ENCODE measurements at places on chromosomes 7 and 10.

GRCh38 chr7:99791021-99791420 lies 7.0 kb upstream of the CYP3A4 start:
- no peak for DNase-seq

- no peak for DNase-seq
Measured at GRCh38 chr10:49678827-49679479, 498 bp upstream of the C10orf53 start.

GRCh38 chr10:108970016-108970415 lies 953.3 kb downstream of the XPNPEP1 start:
- no peak for DNase-seq

GRCh38 chr7:148838905-148839304 lies 45.2 kb downstream of the EZH2 start:
- DNase-seq, result peak; percentile 37

DNA sequence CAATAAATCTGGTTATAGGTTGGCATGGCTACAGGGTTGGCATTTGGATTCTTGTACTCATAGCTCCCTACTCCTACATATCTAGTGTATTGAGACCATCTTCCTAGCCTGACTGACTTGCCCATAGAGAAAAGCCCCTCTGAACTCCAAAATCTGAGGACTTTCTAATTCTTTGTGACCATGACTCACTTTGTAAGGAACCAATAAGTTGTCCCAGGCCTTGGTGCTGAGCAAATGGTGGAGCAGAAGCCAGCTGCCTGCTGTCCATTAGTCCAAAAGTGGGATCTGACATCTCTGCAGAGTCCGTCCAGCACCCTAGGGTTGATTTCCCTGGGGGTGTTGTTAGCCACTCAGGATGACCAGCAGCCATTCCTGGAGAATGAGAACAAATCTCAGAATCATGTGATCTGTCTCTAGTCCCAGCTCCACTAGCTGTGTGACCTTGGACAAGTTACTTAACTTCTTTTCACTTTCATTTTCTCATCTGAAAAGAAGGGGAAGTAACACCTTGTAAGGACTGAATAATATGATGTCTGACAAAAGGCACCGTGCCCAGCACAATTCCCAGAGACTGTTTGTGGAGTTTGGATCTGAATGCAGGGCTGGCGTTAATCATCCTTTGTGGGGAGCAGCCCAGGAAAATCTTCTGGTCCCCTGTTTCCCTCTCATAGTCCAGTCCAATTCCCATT lies 44.1 kb downstream of the MTURN start:
- no peak for DNase-seq

DNA sequence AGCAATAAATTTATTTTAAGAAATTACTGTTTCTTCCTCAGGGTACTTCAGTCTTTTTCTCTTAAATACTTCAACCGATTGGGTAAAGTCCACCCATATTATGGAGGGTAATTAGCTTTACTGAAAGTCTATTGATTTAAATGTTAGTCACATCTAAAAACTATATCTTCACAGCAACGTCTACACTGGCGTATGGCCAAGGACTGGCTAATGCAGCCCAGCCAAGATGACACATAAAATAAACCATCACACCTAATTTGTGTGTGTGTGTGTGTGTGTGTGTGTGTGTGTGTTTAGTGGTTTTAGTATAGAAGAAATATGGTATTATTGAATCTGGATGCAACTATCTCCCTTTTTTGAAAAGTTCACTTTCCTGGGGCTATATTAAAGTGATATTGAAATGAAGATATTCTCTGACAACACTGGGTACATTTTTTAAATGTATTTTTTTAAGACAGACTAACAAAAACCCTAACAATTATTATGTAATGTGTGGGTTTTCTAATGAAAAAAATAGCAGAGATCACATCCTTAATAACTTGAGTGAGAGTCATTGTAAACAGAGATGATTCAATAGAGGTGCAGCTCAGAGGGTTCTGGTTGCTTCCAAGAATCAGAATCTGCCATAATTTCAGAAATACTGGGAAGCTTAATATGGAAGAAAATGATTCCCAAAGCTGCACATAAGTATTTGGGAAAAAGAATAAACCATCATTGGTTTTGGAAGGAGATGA lies 584.2 kb upstream of the MBL2 start:
- DNase-seq, result no peak

GRCh38 chr10:35827783-35828182 lies 185.7 kb upstream of the FZD8 start:
- no peak for DNase-seq

GRCh38 chr10:99364125-99364524 lies 35.0 kb downstream of the CNNM1 start:
- no peak for DNase-seq

- DNase-seq, result no peak
Measured at GRCh38 chr10:91464500-91464899, 54.4 kb downstream of the HECTD2 start.

DNA sequence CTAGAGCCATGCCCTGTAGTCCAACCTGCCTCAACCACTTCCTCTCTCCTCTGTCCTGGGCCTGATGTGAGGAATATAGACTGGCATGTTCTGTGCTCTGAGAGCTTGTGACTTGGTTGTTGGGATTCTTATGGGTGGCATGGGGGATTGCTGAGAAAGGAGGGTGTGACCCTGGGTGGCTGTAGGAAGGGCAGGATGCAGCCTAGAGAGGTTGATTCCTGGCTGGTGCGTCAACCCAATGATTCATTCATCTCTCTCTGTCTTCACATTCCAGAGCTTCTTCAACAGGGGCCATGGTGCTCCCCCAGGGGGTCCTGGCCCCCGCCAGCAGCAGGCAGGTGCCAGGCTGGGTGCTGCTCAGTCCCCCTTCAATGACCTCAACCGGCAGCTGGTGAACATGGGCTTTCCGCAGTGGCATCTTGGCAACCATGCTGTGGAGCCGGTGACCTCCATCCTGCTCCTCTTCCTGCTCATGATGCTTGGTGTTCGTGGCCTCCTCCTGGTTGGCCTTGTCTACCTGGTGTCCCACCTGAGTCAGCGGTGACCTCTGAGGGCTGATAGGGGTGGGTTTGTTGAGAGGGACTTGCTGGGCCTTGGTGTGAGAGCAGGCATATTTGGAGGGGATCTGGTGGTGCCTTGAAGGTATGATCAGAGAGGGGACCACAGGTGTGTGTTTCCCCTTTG lies 2.6 kb downstream of the FAM241B start:
- no peak for DNase-seq

- DNase-seq, result no peak
Measured at GRCh38 chr7:2224491-2224928, 8.2 kb downstream of the MAD1L1 start.

DNA sequence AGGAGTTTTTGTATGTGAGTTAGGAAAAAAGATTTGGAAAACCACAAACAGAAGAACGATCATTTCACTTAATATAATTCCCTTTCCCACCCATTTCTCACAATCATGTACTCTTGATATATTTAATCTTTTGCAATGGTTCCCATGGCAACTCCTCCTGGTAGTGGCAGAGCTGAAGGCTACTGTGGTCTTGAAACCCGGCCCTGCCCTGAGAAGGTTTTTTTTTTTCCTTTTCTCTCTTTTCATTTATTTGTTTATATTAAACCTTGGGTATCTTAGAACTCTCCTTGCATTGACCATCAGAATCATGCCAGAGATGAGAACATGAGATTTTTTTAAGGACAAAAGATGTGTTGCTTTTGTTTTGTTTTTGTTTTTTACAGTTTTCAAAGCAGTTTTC lies 566.1 kb upstream of the NRP1 start:
- no peak for DNase-seq

DNA sequence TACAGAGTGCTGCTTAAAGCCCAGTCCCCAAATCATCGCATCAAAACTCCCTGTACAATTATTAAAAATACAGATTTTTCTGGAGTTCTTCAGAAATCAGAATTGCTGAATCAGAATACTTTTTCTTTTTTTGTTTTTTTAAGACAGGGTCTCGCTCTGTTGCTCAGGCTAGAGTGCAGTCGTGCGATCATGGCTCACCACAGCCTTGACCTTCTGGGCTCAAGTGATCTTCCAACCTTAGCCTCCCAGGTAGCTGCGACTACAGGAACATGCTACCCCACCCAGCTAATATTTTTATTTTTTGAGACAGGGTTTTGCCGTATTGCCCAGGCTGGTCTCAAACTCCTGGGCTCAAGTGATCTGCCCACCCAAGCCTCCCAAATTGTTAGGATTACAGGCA lies 3.9 kb downstream of the BBIP1 start:
- DNase-seq, result no peak

DNA sequence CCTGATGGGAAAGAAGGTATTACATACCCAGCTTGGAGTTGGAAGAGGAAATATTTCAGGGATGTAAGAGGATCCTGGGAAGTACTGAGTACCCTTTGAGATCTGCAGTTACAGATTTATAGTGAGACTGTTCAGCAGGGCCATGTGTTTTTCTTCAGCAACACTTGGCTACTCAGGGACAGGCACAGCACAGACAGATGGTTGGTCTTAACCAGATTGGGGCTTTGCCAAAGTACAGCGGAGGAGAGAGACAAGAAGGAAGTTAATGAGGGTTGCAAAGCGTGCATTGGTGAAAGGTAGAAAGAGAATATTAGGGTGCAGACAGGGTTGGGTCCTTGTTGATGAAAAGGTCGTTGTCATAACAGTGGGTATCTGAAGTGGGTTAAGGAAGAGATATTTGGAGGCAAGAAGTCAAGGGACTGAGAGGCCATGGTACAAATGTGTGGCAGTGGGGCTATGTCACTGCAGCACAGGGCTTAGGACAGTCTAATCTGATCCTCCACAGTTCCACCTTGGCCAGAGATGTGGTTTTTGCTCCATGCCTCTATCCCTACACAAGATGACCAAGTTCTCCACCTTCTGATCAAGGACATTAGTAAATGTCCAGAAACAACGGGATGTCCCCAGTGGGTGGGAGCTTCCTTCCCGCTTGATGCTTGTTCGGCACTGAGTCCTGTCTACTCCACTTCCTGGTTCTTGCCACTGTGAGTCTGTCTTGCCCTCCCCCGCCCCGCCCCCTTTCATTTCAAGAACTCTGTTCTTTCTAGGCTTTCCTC lies 18.9 kb upstream of the DNAJC1 start:
- DNase-seq, result peak; percentile 51

GRCh38 chr7:137626469-137627067 lies 220.2 kb downstream of the DGKI start:
- DNase-seq, result peak; percentile 17

GRCh38 chr10:44278837-44279324 lies 106.0 kb downstream of the CXCL12 start:
- DNase-seq, result no peak

DNA sequence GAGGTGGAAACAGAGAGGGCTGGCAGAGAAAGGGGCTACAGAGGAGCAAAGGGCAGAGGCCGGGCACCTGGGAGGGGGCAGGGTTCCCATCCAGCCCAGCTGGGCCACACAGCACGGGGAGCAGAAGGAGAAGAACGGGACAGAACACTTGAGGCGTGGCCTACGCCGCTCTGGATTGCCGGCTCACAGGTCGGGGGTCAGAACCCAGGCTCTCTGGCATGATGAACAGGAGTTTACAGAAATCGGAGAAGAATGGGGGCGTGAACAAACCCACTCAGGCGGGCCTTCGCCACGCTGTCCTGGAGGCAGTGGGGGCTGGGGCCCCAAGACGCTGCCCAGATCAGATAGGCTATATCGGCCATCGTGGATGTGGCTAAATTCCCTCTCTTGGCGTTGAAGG lies 362.2 kb upstream of the SHH start:
- no peak for DNase-seq

GRCh38 chr10:69802424-69803161 lies 887 bp downstream of the COL13A1 start:
- no peak for DNase-seq

- no peak for DNase-seq
Measured at GRCh38 chr10:54758791-54759190, 42.2 kb downstream of the PCDH15 start.

GRCh38 chr10:6647811-6648526 lies 67.9 kb upstream of the PRKCQ start:
- DNase-seq, result peak; percentile 78

- no peak for DNase-seq
Measured at GRCh38 chr10:37638569-37638968, 218.8 kb downstream of the ZNF248 start.

DNA sequence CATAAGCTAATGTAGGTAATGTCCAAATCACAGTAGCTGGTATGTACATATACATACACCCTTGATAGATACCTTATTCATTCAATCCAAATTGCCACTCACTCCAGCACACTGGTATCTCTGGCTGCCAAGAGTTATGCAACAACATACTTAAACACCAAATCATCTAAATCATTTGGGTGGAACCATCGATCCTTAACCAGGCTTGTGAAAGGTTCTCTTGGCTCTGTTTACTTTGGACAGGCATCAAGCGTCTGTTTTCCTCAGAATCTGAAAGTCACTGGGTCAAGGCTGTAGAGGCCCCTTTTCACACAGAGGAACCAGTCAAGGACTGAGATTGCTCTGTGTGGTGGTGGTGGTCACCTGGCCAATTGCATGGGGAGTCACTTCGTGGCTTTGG lies 24.6 kb downstream of the JAZF1 start:
- DNase-seq, result no peak

GRCh38 chr7:33645104-33645503 lies 260.2 kb upstream of the BMPER start:
- DNase-seq, result no peak

- DNase-seq, result no peak
Measured at GRCh38 chr7:4266270-4267040, 415.6 kb upstream of the FOXK1 start.

DNA sequence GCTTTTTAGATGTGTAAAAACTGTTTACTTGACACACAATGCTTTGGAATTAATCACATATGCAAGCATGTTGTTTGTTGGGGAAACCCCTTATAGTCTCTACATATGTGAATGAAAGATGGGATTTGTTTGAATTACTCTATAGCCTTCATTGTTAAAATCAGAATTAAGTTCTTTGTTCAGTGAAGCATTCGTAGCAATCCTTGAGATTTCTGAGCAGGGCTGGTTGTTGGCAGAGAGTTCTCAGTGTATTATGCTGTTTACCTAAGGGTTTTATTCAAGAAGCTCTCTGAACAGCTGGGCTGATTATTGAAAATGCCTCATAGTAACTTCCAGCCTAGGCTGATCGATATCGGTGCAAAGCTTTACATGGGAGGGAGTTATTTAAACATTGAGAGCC lies 190.9 kb downstream of the VTI1A start:
- DNase-seq, result no peak

DNA sequence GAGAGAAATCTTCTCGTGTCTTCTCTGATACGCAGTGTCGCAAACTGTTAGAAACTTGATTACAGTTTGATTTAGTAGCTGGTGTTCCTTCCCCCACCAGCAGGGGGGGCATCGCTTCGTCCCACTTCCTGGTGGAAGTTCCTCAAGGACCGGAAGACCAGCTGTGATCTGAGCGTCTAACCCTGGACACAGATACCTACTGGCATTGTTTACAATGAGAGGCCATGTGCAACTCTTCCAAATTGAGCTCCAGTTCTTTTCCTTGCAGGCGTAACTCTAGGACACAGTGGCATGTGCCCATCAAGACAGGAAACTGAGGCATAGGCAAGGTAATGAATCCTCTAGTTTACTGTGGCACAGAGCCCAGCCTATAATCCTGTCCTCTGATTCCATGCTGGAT lies 219.0 kb downstream of the CCDC3 start:
- DNase-seq, result peak; percentile 30

- DNase-seq, result no peak
Measured at GRCh38 chr10:113316506-113316905, 236.3 kb upstream of the HABP2 start.

GRCh38 chr10:84375011-84375410 lies 46.6 kb downstream of the CCSER2 start:
- DNase-seq, result peak; percentile 68
